Activated CD4-positive, alpha-beta memory T cell treated with anti-CD3 and anti-CD28 coated beads for 36 hours (primary cell): ENCODE measurements at places on chromosomes 12 and 14. TPM values are rescaled to one million over a fixed set of nuclear protein-coding genes. Genes with fewer than 3 reads are reported as not detected.

The HRK gene
- not detected for total RNA-seq

The CLEC4C gene
- not detected for total RNA-seq

The KRT82 gene
- total RNA-seq, result not detected

The RAB3IP gene
- total RNA-seq, result 30.3 TPM

DNA sequence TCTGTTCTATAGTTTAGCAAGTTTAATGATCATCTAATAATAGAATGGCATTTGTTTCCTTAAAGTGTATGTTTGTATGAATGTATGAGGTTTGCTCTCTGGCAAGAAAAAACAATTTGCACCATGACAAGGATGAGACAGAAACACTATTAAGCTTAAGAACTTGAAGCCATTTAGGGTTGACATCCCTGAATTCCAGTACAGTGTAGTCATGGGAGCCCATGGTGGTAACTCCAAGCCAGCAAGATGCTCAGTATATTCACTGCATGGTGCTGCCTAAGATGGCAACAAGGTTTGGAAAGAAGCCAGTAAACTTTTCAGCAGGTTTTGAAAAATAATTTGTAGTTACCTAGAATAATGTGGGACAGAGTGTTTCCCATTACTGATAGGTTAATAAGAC lies 158.6 kb downstream of the PRIMA1 start:
- H3K36me3 ChIP-seq, result no peaks in the 10 kb centered on the region
- no peak for DNase-seq
- no peak overlapping the region for H3K4me3 ChIP-seq
- no peaks in the 10 kb centered on the region for H3K4me1 ChIP-seq

GRCh38 chr14:94671870-94672444 lies 59.8 kb downstream of the SERPINA3 start:
- H3K27me3 ChIP-seq, result peaks cover 8% of the 10 kb centered on the region
- H3K4me3 ChIP-seq, result no peak overlapping the region
- no peaks in the 10 kb centered on the region for H3K4me1 ChIP-seq
- H3K27ac ChIP-seq, result no peak overlapping the region
- H3K36me3 ChIP-seq, result no peaks in the 10 kb centered on the region

DNA sequence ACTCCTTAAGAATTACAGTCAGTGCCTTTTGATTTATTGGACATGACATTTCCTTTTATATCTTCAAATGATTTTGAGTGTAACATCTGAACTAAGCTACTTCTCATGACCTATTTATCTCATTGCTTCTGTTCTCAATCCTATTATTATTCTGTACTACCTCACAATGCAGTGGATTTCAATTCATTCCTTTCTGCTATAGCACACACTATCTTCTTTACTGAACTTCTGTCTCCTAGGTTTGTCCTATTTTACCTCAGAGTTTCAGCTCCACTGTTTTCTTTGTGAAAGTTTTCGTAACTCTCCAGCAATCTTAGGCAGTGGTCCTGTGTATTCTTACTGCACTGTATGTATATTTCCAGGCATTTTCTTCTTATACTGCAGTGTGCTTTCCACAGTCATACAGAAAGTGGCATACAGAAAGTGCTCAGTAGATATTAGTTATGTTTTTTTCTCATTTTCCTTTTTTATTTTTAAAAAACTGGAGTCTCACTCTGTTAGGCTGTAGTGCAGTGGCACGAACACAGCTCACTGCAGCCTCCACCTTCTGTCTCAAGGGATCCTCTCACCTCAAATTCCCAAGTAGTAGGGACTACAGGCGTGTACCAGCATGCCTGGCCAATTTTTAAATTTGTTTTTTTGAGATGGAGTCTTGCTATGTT lies 368.6 kb upstream of the RGS6 start:
- no peak for DNase-seq
- peaks cover 18% of the 10 kb centered on the region for H3K4me1 ChIP-seq
- no peak overlapping the region for H3K4me3 ChIP-seq
- H3K27me3 ChIP-seq, result no peaks in the 10 kb centered on the region
- H3K27ac ChIP-seq, result no peak overlapping the region

DNA sequence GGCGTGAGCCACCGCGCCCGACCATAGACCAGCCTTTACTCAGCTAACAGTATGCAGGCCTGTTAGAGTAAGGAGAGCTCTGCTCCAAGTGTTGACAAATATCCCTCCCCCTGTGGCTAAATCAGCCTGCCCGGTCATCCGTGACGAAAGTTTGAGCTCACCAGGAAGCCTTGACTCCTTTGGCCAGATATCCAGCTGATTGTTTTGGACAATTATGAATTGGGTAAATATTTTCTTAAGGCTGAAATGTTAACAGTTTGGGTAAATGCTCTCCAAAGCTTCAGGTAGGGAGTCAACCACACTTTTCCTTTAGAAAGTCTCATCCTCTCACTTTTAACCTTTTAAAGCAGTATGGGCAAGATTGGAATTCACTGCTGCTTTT lies 157.9 kb downstream of the PAWR start:
- H3K27me3 ChIP-seq, result no peaks in the 10 kb centered on the region
- DNase-seq, result no peak
- no peaks in the 10 kb centered on the region for H3K36me3 ChIP-seq
- no peaks in the 10 kb centered on the region for H3K4me1 ChIP-seq

DNA sequence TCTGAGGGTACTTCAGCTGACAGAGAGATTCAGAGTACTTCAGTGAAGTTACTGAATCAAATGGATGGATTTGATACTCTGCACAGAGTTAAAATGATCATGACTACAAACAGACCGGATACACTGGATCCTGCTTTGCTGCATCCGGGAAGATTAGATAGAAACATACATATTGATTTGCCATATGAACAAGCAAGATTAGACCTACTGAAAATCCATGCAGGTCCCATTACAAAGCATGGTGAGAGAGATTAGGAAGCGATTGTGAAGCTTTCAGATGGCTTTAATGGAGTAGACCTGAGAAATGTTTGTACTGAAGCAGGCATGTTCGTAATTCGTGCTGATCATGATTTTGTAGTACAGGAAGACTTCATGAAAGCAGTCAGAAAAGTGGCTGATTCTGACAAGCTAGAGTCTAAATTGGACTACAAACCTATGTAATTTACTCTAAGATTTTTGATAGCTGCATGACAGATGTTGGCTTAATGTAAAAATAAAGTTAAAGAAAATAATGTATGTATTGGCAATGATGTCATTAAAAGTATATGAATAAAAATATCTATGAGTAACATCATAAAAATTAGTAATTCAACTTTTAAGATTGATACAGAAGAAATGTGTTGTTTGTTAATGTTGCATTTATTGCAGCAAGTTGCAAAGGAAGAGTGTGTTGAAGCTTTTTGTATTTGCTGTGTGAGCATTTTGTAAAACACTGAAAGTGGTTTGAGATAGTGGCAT lies 136.1 kb upstream of the RAP1B start:
- H3K27me3 ChIP-seq, result no peaks in the 10 kb centered on the region
- H3K36me3 ChIP-seq, result peaks cover 4% of the 10 kb centered on the region
- DNase-seq, result no peak
- H3K4me3 ChIP-seq, result no peak overlapping the region

DNA sequence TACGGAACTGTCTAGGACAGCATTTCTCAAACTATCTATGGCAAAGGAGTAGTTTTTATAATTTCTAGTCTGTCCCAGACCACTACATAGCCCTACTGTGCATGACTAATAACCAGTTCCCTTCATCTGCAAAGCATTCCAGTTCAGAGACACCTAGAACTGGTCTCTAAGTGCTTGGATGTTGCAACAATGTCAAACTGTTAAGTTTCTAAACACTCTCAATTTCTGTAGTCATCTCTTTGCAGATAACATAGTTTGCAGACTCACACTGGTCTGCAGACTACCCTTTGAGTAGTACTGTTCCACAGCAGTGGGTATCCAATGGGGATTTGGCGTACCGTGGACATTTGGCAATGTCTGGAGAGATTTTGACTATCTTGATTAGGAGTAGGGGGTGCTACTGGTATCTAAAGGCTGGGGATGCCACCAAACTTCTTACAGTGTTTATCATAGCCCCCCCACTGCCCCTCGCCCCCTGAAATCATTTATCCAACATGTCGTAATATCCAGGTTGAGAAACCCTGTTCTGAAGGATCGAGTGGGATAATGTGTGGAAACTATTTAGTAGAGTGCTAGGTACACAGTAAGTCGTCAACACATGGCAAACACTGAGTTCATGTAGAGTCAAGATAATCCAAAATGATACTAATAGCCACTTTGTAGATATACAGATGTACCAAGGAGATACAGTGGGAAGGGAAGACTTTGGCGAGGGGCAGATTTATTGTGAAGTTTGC lies 1.7 kb downstream of the C12orf76 start:
- H3K27ac ChIP-seq, result no peak overlapping the region
- H3K4me3 ChIP-seq, result peak overlapping the region; percentile 89
- H3K4me1 ChIP-seq, result peaks cover 49% of the 10 kb centered on the region
- peaks cover 8% of the 10 kb centered on the region for H3K36me3 ChIP-seq

DNA sequence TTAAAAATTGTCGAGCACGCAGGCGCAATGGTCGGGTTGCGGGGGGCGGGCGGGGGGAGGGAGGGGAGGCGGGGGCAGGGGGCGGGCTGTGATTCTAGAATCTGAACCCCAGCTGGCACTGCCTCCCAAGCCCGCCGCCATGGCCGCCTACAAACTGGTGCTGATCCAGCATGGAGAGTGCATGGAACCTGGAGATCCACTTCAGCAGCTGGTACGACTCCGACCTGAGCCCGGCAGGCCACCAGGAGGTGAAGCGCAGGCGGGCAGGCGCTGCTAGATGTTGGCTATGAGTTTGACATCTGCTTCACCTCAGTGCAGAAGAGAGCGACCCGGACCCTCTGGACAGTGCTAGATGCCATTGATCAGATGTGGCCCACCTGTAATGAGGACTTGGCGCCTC lies 118.4 kb downstream of the NTN4 start:
- no peaks in the 10 kb centered on the region for H3K36me3 ChIP-seq
- no peak overlapping the region for H3K4me3 ChIP-seq
- peaks cover 1% of the 10 kb centered on the region for H3K27me3 ChIP-seq
- DNase-seq, result no peak
- no peaks in the 10 kb centered on the region for H3K4me1 ChIP-seq

- no peak for DNase-seq
- H3K27ac ChIP-seq, result no peak overlapping the region
- no peak overlapping the region for H3K4me3 ChIP-seq
- H3K4me1 ChIP-seq, result peaks cover 4% of the 10 kb centered on the region
These were observed 95.7 kb downstream of the SAMD4A start for GRCh38 chr14:54662491-54663133.

- no peaks in the 10 kb centered on the region for H3K36me3 ChIP-seq
- no peak overlapping the region for H3K4me3 ChIP-seq
- no peak for DNase-seq
- no peak overlapping the region for H3K27ac ChIP-seq
- H3K4me1 ChIP-seq, result peaks cover 4% of the 10 kb centered on the region
These were observed 13.9 kb upstream of the CLEC4E start for GRCh38 chr12:8554451-8555195.

GRCh38 chr12:84805474-84805858 lies 107.1 kb downstream of the SLC6A15 start:
- H3K27me3 ChIP-seq, result peaks cover 1% of the 10 kb centered on the region
- H3K4me3 ChIP-seq, result no peak overlapping the region
- no peak for DNase-seq
- H3K36me3 ChIP-seq, result no peaks in the 10 kb centered on the region

DNA sequence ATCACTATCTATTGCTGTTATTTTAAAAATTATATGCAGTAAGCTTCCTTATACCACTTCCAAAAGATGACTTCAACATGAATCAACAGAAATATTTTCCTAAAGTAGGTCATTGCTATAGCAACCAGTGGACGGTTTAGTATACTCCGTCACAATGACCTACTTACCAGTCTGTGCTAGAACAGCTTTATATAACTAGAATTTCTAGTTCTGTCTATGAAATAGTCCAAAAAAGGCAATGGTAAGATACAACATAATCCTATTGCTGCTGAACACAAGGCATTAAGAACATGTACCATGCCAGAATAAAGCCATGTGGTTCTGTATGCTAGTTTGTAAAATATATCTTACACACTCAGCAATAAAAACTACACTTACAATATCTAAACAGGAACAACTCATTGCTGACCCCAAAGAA lies 40.7 kb upstream of the MTERF2 start:
- no peaks in the 10 kb centered on the region for H3K36me3 ChIP-seq
- H3K4me3 ChIP-seq, result peak overlapping the region; percentile 3
- peaks cover 67% of the 10 kb centered on the region for H3K4me1 ChIP-seq
- H3K27me3 ChIP-seq, result no peaks in the 10 kb centered on the region
- peak overlapping the region; percentile 89 for H3K27ac ChIP-seq

GRCh38 chr12:56932867-56933266 lies 1.3 kb downstream of the SDR9C7 start:
- no peak for DNase-seq

DNA sequence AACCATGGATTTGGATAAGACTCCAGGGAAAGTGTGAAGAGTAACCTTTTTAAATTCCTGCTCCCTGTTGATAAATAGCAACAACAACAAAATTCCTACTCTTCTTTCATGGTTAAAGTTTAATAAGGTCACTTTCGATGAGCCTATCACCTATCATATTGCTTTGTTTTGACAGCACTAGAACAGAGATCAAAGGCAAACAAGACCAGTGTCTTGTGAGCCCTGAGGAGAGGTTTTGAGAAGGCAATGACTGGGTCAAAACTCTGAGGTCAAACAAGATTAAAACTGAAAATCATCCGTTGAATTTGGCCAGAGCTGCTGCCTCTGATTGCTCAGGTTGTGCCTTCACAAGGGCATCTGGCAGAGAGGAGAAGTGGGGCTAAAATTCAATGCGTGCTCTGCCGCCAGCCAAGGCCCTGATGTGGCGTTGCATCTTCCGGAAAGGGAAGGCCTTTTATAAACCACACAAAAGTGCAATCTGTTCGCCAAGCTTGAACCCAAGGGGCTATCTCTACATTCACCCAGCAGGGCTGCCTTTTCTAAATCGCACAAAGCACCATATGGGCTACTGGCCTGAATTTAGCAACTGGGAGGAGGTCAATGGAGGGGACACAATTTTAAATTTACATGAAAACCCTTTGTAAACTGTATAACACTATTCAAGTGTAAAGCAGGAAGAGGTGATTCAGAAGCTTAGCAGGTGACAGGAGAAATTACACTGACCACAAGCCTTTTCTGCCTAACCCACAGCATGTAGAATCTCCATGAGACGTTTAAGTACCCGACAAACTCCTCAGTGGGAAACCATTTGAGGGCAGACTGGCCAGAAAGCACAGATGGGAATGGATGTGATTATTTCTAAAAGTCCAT lies 140.8 kb downstream of the DAD1 start:
- H3K4me1 ChIP-seq, result no peaks in the 10 kb centered on the region
- H3K4me3 ChIP-seq, result no peak overlapping the region
- no peak for DNase-seq
- H3K27ac ChIP-seq, result no peak overlapping the region

- H3K36me3 ChIP-seq, result peaks cover 21% of the 10 kb centered on the region
- H3K4me3 ChIP-seq, result no peak overlapping the region
- no peaks in the 10 kb centered on the region for H3K27me3 ChIP-seq
- H3K4me1 ChIP-seq, result peaks cover 13% of the 10 kb centered on the region
- no peak overlapping the region for H3K27ac ChIP-seq
These were observed 7.9 kb downstream of the IFFO1 start for GRCh38 chr12:6547987-6548386.

DNA sequence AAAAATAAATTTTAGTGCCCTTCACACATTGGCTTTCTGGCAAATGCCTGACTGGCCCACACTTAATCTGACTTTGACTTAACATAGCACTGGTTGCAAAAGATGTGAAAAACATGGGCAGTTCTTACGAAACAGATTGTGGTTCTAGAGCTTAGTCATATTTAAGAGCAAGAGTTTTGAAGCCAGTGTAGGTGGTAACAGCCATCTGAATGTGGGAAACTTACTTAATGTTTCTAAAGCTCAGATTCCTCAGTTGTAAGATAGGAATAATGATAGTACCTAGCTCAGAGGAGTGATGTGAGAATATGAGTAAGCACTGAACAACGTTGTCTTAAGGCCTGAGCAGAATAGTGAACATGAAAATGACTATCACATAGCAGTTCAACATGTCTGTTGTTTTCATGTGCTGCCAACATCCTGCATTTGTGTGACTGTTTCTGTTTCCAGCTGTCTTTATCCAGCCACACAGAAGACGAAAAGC lies 262.7 kb downstream of the SYT1 start:
- H3K36me3 ChIP-seq, result no peaks in the 10 kb centered on the region
- H3K27ac ChIP-seq, result no peak overlapping the region
- DNase-seq, result no peak
- H3K27me3 ChIP-seq, result no peaks in the 10 kb centered on the region
